Thoracic aorta (tissue), 2 donors: ENCODE measurements at places on chromosomes 12 and 14.

DNA sequence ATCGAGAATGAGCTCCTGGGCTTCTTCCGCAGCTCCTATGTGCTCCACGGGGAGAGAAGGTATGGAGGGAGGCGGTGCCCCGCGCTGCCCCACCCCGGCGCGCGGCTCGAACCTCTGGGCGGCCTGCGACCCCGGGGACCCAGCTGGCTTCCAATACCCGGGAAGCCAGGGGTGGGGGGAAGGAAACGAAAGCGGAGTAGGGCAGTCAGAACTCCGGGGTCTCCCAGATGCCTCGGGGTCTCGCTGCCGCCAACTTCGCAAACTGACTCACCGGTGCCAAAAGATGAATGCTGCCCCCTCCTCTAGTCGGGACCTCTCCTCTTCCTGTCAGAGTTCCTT is 1.3 kb downstream of the TRHDE start:
- peak overlapping the region; percentile 83 for H3K27ac ChIP-seq
- no peaks in the 10 kb centered on the region for H3K27me3 ChIP-seq
- H3K36me3 ChIP-seq: no peaks in the 10 kb centered on the region
- H3K4me1 ChIP-seq: peaks cover 18% of the 10 kb centered on the region

GRCh38 chr12:90280564-90281058 is 572.0 kb upstream of the ATP2B1 start:
- no peaks in the 10 kb centered on the region for H3K36me3 ChIP-seq
- no peaks in the 10 kb centered on the region for H3K4me1 ChIP-seq
- no peaks in the 10 kb centered on the region for H3K27me3 ChIP-seq
- no peak overlapping the region for H3K4me3 ChIP-seq

DNA sequence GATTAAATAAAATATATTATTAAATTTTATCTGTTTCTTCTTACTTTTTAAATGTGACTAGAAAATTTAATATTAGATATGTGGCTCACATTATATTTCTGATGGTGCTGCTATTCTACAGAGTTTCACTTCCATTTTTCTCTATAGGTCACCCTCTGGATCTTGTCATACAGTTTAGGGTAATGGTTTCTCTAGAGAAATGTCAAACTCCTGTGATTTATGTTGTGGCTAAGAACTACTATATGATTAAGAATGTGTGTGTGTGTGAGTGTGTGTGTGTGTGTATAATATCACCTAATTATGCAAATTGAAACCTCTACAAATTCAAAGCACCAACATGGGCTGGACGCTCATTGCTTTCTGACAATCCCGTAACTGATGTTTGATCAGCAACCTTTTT is 325.9 kb downstream of the ADAMTS20 start:
- no peak overlapping the region for H3K4me3 ChIP-seq
- no peaks in the 10 kb centered on the region for H3K4me1 ChIP-seq
- H3K27ac ChIP-seq: no peak overlapping the region
- no peaks in the 10 kb centered on the region for H3K36me3 ChIP-seq

DNA sequence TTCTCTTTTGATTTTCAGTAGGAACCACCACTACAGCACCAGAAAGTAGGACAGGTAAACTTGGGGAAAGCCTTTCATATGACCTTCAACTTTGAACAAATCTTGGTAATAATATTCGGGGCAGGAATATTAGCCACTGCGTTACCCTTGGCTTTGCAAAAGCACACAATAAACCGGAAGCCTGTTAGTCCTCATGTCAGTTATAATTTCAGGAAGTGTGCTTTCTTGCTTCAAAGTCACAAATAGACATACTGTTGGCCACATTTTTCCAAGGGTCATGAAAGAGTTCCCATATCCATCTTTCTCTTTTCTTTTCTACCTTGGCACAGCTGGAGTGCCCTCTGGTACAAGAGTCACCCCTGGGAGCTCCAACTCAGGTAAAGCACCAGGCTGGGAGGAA is 167.2 kb upstream of the CNTN1 start:
- no peaks in the 10 kb centered on the region for H3K27me3 ChIP-seq
- no peaks in the 10 kb centered on the region for H3K4me1 ChIP-seq
- no peak overlapping the region for H3K27ac ChIP-seq

DNA sequence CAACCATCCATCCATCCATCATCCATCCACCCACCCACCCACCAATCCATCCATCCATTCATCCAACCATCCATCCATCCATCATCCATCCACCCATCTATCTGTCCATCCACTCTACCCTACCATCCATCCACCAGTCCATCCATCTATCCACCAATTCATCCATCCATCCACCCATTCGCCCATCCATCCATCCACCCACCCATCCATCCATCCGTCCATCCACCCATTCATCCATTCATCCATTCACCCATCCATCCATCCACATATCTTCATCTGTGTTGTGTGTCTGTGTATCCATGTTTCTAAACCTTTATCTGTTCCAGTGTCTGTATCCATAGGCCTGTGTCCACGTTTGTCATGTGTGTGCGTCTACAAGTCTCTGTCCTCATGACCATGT is 9.9 kb downstream of the HNF1A start:
- no peak overlapping the region for H3K4me3 ChIP-seq
- DNase-seq: no peak
- H3K36me3 ChIP-seq: no peaks in the 10 kb centered on the region
- no peaks in the 10 kb centered on the region for H3K27me3 ChIP-seq
- H3K27ac ChIP-seq: no peak overlapping the region

GRCh38 chr14:89029961-89030694 is 205.7 kb downstream of the TTC8 start:
- no peaks in the 10 kb centered on the region for H3K36me3 ChIP-seq
- H3K27me3 ChIP-seq: no peaks in the 10 kb centered on the region
- no peak for DNase-seq
- H3K27ac ChIP-seq: no peak overlapping the region

- H3K4me1 ChIP-seq: no peaks in the 10 kb centered on the region
- no peak overlapping the region for H3K4me3 ChIP-seq
- no peaks in the 10 kb centered on the region for H3K36me3 ChIP-seq
- no peak overlapping the region for H3K27ac ChIP-seq
Measured at GRCh38 chr14:51575349-51576116, 76.2 kb upstream of the FRMD6 start.

DNA sequence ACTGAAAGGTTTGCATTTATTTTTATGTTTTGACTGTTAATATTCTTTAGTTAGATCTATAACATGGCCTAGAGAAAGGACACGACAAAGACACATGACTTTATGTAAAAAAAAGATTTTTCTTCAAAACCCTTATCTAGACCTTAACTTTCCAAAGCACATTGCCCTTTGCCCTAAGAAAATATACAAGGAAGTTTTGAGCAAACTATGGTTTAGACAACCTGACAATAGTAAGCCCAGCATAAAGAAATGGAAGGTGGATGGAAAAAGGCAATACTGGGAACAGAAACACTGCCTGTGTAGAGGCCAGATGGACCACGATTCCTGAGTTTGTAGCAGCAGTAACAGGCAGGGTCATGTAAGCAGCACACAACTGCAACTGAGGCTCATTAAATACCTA is 724.0 kb downstream of the GALC start:
- no peaks in the 10 kb centered on the region for H3K36me3 ChIP-seq
- H3K27me3 ChIP-seq: no peaks in the 10 kb centered on the region
- H3K27ac ChIP-seq: no peak overlapping the region

DNA sequence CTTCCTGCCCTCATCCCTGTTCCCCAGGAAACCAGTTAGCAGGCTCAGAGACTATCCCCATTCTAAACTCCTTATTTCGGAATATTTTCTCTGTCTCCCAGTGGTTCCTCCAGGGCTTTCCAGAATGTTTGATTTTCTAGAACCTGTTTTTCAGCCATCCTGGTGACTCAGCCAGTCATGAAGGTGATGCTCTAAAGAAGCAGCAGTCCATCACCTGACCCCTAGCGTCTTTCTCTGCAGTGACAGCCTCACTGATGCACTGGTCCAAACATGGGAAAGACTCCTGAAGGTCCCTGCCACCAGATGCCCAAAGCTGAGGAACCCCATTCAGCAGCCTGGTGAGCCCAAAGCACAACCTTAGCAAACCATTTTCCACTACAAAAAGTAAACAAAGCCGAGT is 212.6 kb downstream of the PHETA1 start:
- peaks cover 6% of the 10 kb centered on the region for H3K4me1 ChIP-seq
- H3K27ac ChIP-seq: no peak overlapping the region
- no peaks in the 10 kb centered on the region for H3K36me3 ChIP-seq
- H3K27me3 ChIP-seq: no peaks in the 10 kb centered on the region
- no peak overlapping the region for H3K4me3 ChIP-seq

DNA sequence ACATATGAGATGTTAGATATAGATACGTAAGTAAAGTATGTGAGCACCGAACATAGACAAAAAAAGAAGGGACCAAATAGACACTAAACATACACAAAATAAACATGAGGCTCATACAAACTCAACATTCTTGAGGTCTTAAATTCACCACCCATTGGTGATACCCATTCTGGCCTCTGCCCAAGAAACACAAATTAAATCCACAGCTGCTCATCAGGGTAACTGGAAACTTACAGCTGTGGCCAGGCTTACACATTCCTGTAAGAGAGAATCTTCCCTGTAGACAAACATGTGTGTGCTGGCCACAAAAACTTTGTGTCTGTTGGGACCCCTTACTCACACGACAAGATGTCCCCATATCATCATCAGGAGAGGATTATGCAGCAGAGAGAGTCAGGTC is 22.4 kb downstream of the MAGOHB start:
- H3K36me3 ChIP-seq: no peaks in the 10 kb centered on the region
- no peaks in the 10 kb centered on the region for H3K27me3 ChIP-seq
- H3K27ac ChIP-seq: no peak overlapping the region
- no peaks in the 10 kb centered on the region for H3K4me1 ChIP-seq

DNA sequence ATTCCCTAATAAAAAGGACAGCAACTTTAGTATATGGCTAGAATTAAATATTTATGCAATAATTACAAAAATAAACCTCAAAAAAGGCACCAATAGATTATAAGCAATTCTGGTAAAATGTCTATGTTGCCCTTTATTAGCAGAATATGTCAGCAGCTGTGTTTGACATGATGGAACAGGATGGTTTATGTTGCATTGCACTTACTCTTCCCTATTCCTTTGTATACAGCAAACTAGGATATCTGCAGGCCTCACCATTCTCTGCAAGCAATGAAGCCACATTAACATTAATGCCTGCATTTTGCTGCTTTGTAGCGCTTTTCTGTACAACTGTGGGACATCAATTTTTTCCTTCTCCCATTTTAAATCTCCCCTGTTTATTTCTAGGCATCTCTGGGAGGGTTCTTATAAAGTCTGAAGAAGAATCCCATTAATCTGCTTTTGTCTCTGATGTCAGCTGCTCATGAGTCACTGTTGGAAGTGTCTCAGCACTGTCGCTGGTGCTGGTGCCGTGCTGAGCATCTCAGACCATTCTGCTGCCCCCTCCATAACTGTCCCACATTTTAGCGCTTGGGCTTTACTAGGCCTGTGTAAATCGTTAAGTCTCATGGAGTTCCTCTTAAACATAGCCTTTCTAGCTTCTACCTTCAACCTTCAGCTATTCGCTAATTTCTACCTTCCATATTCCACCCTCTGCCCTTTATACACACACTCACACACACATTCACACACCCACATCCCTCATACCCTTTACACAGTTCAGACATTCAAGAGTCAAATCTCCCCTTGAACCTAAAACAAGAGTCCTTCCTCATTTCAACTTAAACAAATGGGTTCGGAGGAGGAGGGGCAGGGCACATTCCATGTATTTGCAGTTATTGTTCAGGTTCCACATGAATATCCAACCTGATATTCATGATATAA is 64.4 kb upstream of the TRHDE start:
- H3K27ac ChIP-seq: no peak overlapping the region
- no peak overlapping the region for H3K4me3 ChIP-seq
- H3K36me3 ChIP-seq: no peaks in the 10 kb centered on the region
- no peaks in the 10 kb centered on the region for H3K27me3 ChIP-seq
- no peak for DNase-seq

DNA sequence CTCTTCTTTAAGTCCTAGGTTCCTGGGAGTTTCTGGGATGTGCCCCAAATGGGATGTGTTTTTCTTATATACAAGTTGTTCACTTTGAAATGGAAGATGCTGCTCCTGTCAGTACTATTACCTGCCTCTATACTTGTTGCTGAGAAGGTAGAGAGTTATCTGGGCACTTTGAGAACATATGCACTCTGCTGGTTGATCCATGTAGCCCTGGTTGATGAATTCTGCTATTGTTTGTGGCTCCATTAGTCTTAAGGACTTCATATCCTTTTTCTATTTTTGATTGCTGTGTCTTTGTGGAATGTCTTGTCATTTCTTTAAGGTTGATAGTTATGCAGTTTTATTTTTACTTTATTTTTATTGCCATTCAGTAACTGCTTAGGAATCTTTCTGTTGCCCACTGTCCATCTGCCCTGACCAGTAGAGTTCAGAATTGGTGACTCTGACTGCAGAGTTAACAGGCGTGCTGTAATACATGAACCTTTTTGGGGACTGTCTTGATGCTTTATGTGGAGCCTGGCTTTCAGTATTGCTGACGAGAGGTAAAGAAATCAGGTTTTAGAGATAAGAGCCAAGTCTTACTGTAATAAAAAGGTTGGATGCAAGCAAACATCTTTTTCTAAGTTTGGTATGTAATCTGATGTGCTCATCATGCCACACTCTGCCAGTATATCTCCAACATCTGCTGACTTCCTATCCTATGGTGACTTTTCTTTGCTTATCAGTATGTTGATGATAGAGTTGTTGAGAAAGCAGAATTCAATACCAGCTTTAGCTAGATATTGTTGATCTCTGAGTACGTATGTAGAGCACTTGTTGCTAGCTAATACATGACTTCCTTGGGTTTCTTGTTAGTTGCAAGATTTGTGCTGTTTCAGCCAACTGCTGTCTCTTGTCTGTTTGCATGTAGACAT is 1.6 kb downstream of the GMPR2 start:
- H3K4me1 ChIP-seq: peaks cover 12% of the 10 kb centered on the region
- H3K36me3 ChIP-seq: peaks cover 35% of the 10 kb centered on the region
- H3K4me3 ChIP-seq: no peak overlapping the region
- H3K27me3 ChIP-seq: no peaks in the 10 kb centered on the region

DNA sequence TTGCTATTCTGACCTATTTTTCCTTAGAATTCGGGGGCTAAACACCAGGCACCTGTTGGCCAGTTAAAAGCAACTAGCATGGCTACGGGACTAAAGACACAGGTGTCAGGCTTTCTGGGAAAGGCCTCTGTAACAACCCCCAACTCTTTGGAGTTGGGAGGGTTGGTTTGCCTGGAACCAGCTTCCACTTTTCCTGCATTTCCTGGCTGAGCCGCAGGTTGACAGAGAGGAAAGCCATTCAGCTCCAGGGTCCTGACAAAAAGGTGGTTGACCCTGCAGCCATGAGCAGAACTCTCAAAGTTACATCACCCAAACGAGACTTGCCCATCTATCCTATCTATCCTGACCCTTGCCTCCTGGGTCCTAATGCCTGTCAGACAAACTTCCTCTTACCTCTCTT is 375.4 kb upstream of the SFSWAP start:
- H3K27me3 ChIP-seq: no peaks in the 10 kb centered on the region
- no peaks in the 10 kb centered on the region for H3K4me1 ChIP-seq
- DNase-seq: no peak
- H3K36me3 ChIP-seq: no peaks in the 10 kb centered on the region
- no peak overlapping the region for H3K27ac ChIP-seq
- H3K4me3 ChIP-seq: no peak overlapping the region

DNA sequence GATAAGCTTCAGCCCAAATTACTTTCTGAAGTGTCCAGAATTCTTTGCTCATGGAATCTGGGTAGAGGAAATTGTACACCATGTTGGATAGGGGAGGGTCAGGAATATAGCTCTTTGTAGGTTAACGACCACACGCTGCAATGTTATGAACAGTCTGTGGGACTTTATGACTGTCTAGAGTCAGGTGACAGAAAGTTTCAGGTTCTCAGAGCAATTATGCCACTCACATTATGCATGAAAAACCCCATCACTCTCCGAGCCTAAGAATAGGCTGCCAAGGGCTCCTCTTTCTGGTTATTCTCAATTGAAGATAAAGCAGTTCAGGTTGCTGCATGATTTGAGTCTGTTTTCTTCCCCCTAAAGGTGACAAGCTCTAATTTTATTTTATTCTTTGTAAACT is 430.9 kb downstream of the ATP23 start:
- H3K4me1 ChIP-seq: no peaks in the 10 kb centered on the region
- no peaks in the 10 kb centered on the region for H3K27me3 ChIP-seq
- H3K4me3 ChIP-seq: no peak overlapping the region
